ENCODE measurements at places on chromosomes 6 and 20.

GRCh38 chr6:42782689-42783176 lies 881 bp downstream of the BICRAL start:
- peak; percentile 71 for DNase-seq

DNA sequence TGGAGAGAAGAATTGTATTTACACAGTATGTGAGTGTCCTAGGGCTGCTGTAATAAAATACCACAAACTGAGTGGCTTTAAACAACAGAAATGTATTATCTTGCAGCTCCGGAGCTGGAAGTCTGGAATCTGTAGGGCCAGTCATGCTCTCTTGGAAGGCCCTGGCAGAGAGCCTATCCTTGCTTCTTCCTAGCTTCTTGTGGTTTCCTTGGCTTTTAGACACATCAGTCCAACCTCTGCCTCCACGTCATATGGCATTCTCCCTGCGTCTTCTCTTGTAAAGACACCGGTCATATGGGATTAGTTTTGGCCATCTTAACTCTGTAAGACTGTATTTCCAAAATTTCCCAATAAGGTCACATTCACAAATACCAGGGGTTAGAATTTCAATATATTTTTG lies 10.8 kb downstream of the FNDC1 start:
- no peak for DNase-seq

DNA sequence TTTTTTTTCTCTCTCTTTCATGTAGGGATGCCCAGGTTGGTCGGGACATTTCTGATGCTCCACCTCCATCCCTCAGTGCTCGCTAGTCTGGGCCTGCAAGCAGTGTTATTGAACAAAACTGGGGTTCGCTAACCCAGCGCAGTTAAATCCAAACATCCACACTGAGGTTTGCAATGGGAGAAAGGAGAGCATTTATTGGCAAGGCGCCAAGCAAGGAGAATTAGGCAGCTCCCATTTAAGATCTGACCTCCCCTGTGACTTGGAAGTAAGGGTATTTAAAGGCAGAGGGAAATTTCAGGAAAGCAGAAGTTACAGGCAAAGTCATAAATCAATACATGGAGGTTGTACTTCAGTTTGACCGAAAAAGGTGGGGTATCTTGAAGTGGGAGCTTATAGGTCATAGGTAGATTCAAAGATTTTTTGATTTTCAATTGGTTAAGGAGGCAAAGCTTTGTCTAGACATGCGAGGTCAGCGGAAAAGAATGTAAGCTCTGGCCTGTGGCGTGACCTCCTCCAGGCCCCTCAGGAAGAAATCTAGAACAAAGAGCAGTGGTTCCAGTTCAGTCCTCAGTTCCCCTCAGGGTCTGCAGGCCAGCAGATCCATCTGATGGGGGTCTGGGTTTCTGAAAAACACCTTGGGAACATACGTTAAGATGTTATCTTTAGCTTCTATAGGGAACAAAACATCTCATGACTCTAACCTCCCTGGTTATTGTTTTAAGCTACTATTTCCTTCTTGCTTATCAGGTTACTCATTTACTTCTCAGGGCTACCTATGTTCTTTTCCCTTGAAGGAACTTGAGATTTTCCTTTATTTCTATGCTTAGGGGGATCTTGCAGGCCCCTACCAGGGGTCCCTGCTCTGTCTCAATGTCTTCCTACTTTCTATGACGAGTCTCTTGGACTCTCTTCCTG lies 66.0 kb upstream of the KIF16B start:
- DNase-seq, result no peak

GRCh38 chr6:113857556-113858479 lies 673 bp downstream of the MARCKS start:
- peak; percentile 39 for DNase-seq

DNA sequence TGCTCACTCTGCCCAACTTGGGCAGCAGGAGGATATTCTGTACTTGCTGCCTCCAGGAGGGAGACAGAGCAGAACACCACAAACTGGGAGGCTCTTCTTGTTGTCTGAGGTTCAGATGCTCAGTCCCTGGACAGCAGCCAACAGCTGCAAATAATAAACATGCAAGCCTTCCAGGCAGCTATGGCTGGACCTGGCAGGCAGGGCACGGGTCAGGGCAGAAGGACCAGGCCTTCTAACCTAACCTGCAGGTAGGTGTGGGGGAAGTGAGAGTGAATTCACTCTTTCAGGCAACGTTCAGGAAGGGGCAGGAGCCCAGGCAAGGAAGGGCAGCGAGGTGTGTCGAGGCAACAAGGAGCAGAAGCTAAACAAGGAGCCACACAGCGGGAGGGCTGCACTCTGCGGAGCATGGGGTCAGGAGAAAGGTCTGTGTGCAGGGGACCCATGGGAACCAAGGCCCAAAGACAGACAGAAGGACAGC lies 31.5 kb downstream of the NINL start:
- no peak for DNase-seq

DNA sequence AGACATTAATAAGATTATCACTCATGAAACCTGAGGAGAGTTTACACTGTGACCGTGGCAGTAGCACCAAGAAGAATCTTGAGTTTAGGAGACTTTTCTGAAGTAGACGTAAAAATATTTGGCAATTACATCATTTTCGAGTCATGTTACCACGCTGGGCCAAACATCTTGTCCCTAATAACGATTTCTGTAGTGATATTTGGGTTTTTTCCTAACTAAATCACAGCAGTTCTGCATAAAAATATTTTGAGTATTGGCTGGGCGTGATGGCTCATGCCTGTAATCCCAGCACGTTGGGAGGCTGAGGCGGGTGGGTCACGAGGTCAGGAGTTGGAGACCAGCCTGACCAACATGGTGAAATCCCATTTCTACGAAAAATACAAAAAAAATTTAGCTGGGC lies 262.4 kb downstream of the PHF3 start:
- no peak for DNase-seq

DNA sequence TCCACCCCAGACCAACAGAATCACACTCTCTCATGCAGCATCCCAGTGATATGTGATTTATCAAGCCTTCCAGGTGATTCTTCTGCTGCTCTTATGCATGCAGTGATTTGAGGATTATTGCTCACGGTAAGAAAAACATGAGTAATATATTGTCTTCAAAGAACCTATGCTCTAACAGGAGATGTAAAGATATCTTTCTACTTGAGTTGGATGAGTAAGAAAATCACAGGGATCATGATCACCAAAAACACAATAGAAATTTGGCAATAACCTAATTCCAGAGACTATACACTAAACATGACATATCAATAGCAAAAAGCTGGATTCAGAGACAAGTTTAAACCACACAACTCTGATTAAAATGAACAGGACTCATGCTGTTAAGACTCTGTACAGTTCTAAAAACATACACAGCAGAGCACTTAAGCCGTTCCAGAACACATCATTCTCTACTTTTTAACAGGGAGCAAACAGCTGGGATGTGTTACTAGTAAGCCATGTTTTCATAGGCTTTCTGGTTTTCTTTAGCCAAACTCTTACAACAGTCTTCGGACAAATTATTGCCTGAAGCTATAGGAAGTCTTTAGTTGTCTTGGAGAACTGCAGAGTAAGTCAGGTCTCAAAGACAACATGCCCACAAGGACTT lies 568.6 kb downstream of the HAO1 start:
- DNase-seq, result no peak

DNA sequence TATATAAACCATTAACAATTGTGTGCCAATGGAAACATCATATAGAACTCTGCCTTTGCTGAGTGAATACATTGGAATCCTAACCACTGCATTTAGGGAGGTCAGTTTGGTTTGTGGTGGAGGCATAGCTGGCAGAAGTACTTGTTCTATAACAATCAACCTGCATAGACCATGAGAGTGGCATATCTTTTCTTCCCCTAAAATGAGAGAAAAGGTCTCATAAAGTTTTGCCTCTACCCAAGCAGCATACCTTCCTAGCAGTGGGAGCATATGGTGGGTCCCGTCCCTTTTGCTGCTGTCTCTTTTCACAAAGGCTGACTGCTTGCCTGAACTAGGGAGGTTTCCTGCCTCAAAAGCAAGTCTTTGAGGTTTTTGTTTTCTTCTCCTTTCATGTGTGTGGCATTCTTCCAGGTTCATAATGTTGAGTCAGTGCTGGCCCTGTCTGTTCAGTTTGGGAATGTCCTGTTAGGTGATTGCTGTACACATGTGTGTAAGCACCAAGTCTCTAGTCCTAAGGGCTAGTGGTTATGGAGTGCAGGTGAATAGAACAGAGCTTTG lies 61.2 kb upstream of the SUPT3H start:
- DNase-seq, result no peak

DNA sequence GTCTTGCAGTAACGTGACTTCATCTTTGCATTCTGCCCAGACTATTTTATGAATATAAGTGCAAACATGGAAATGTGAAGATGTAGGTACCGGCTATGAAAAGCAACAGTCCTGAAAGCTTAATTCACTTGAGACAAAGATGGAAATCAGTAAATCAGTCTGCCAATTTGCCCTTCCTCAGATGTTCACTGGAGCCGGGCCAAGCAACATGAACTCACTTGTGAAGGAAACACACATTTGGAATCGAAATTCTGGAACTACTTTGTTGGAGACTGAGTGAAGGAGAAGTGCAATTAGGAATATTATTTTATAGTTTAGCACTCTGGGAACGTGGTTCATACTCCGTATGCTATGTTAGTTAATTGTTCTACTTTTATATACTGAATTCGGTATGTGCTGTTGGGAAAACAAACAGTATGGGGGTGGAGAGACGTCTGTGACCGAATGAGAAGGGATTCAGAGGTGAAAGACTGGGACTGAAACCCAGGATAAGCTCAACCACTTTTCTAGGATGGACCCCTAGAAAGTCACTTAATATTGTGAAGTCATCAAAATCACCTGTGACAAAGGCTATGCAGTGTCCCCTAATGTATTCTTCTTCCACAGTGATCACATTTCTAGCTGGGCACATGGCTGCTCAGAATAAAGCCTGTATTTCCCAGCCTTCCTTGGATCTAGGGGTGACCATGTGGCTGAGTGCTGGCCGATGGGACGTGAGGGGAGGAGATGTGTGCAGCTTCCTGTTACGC lies 95.5 kb downstream of the PREX1 start:
- no peak for DNase-seq

GRCh38 chr20:9483131-9483530 lies 31.3 kb upstream of the LAMP5 start:
- no peak for DNase-seq

- DNase-seq, result no peak
Observed at GRCh38 chr20:25277941-25278521, 30.1 kb downstream of the PYGB start.

GRCh38 chr20:21357844-21358243 lies 39.5 kb downstream of the NKX2-4 start:
- no peak for DNase-seq

DNA sequence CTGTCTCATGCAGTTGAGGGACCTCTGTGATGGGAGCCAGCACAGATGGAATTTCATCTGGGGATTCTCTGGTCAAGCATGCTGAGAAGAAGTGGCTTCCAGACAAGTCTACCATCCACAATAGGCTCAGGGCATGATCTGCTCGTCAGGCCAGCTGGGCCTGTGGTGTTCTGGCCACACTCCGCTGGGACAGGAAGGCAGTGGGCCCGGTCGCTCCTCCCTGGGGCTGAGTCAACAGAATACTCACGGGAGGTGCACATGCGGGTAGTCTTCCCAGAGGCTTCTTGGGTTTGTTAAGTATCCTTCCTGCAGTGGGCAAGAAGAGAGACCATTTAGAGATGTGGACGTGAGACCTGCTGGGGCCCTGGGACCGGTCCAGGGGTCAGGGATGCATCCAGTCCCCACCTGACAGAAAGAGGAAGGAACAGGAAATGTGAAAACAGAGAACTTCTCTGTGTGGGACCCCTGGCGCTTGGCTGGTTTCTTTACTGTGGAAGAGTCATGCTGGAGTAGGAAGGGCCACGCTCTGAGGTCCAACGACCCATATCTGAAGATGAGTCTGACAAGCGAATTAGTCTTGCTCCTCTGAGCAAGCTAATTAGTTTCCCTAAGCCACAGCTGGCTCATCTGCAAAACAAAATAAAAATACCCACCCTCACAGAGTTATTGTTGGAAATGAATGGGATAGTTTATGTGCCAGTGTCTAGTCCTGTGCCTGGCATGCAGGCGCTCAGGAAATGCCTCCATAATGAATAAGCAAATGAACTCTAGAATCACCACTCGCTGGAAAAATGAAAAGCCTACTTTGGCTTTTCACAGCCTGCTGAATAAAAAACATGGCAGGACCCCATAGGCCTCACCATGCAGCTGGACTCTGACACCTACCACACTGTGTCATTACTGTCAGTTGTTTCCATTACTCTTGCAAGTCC lies 67.3 kb downstream of the TRAM2 start:
- peak; percentile 78 for DNase-seq

GRCh38 chr6:44787254-44787834 lies 399.8 kb downstream of the CDC5L start:
- no peak for DNase-seq

GRCh38 chr20:34624629-34625028 lies 52.3 kb downstream of the PIGU start:
- no peak for DNase-seq

DNA sequence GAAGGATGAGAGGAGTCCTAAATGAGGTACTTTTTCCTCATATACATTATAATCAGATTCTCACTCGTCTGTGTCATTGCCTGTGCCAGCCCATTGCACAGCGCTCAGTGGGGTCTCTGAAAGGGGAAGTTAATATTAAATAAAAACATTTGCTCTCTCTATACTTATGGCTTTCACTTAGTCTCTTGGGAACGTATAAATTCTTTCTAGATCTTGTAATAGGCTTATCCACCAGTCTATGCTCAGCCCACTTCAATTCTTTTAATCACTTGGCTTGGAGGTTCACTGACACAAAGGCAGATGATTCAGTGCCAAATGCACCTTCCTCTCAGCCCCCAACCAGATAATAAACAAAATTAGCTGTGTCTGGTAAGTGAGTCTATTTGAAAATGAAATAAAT lies 164.3 kb upstream of the OGFRL1 start:
- no peak for DNase-seq

DNA sequence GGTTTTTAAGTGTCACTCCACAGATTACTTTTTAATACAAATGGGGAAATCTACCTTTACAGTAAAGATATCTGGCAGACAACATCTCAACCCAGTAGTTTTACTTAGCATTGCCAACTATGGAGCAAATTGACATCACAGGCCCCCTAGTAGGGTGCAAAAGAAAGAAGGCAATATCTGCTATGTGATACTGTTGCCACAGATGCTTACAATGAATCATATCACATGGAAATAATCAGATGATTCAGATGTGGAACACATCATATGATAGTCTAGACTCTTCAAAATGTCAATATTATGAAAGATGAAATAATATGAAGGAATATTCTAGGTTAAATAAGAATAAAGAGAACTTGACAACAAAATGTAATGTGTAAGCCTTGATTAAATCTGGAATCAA lies 322.5 kb downstream of the BMP2 start:
- no peak for DNase-seq

- no peak for DNase-seq
Observed at GRCh38 chr6:72890671-72891070, 268.8 kb downstream of the KCNQ5 start.

DNA sequence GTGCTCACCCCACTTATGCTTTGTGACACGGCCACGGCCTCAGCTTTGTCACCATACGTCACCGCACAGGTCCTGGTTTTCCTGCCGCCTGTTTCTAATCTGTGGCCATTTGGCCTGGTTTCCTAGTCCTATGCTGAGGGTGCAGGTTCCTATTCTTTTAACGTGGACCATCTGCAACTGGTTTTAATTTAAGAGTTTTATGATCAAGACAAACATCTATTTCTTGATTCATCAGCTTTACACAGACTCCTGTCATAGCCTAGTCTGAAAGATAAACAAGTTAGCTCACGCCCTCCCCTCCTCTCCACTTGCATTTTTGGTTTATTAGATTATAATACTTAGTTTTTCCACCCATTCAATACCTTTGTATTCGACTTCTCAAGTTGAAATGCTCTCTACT lies 97.5 kb upstream of the RPS6KA2 start:
- DNase-seq, result no peak
